Substantia nigra (tissue), 51 donors: ENCODE measurements at places on chromosomes 12 and 14.

- peak; percentile 52 for DNase-seq
These were observed at the start of gene UNC79 for GRCh38 chr14:93430315-93431035. TSS of gene UNC79 (plus strand) at chr14:93430939. CDS start at chr14:93431030, 91 bp downstream.

GRCh38 chr14:90521084-90521929 lies 124.5 kb downstream of the CALM1 start:
- peak; percentile 35 for DNase-seq

DNA sequence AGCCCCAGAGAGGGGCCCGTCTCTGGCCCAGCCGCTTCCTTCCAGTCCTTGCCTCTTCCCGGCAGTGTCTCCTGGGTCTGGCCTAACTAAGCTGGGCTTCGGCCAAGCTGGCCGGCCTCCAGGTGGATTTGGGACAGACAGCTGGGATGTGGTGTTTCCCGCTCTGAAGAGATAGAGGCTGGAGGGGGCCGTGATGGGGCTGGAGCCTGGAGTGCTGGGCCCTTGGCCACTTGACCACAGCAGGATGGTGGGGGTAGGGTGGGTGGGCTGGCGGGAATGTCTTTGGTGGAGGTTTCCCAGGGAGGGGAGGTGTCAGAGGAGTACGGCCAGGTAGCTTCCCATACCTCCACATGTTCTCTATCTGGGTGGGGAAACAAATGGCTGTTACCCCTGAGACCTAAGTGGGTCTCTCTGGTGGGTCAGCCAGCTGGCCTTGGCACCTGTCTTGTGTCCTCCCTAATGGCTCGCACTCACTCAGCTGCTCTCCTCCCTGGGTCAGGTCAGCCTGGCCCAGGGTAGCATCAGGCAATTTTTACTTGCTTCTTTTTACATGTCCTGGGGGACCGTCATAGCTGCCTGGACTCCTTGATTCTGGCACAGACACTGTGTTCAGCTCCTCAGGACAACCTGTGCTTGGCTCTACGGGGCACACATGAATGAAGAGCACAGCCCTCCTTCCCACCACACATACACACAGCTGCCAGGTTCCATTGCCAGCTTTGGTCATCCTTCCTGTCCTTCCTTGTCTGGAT lies 19.8 kb upstream of the PGF start:
- no peak for DNase-seq

- DNase-seq: no peak
These were observed 62.1 kb downstream of the ZFC3H1 start for GRCh38 chr12:71601546-71601945.

GRCh38 chr12:129304529-129304928 lies 451.3 kb downstream of the GLT1D1 start:
- DNase-seq: no peak

- DNase-seq: no peak
These were observed 159.9 kb upstream of the FOXN3 start for GRCh38 chr14:89576960-89577359.

DNA sequence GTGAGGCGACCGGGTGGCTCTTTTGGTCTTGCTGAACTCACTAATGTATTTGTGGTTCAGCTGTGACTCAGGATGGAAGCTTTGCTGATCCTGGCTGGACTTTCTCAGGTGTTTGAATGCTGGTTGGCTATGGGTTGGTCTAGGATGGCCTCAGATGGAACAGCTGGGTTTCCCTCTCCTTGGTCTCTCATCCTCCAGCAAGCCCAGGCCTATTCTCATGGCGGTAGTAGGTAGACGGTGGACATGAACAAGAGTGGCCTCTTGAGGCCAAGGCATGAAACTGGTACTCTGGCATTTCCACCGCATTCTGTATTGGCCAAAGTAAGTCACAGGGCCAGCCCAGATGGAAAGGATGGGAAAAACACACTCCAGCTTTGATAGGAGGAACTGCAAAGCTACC lies 11.8 kb upstream of the POLR3B start:
- DNase-seq: peak; percentile 19

GRCh38 chr14:103156651-103157378 lies 33.6 kb downstream of the TNFAIP2 start:
- no peak for DNase-seq

- DNase-seq: no peak
These were observed 5.3 kb upstream of the SINHCAF start for GRCh38 chr12:31331242-31331641.

- DNase-seq: no peak
These were observed 216.7 kb upstream of the TMTC1 start for GRCh38 chr12:30000401-30000800.

DNA sequence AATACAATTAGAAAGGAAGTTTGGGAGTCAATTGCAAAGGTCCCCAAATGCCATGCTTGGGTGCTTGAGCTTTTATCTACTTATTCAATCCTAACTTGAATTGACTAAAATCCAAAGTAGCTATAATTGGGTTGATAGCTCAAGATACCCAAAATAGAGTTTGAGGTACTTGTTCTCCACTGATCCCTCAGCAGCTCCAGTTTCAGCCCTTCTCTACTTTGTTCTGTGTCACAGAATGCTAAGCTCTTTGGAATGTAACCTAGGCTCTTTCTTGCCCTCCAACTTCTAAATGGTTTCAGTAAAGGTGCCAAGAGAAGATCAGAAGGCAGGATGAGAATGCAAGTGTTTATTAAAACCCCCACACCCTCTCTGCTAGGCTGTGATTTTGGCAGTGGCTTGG lies 251.4 kb upstream of the CLEC14A start:
- no peak for DNase-seq

- DNase-seq: no peak
These were observed 359.4 kb upstream of the SFSWAP start for GRCh38 chr12:131351319-131352028.

DNA sequence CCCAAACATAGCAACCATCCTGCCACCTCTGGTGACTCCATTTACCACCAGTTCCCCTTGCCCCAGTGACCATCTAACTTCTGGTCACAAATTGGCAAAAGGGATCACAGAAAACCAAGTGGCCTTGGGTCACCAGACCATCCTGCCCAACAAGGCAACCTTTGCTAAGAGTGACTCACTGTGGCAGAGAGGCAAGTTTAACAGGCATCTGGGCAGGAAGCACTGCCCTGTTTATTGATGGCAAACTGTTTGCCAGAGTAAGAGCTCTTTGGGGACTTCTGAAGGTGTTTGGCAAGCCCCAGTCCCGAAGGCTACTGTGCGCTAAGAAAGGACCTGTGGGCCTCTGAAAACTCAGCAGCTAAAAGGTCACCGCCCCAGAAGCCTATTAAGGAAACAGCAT lies 28.2 kb upstream of the TMEM233 start:
- no peak for DNase-seq

DNA sequence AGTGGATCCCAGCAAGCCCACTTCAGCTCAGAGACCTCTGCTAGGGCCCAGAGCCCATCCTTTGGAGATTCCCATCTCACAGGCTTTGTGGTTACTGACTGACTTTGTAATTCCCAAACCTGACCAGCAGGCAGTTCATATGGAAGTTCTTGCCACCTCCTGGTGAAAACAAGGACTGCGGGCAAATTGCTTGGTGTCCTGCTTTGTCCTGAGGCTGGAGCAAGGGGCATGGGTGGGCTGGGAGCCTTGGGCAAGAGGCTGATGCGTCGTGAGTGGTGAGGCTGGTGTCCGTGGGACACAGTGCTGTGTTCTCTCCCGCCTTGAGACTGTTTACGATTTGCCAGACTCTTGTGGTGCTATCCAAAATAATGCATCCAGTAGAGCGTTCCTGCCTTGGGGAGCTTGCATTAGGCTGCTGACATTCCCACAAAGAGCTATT lies 91.0 kb downstream of the LRRC74A start:
- no peak for DNase-seq

DNA sequence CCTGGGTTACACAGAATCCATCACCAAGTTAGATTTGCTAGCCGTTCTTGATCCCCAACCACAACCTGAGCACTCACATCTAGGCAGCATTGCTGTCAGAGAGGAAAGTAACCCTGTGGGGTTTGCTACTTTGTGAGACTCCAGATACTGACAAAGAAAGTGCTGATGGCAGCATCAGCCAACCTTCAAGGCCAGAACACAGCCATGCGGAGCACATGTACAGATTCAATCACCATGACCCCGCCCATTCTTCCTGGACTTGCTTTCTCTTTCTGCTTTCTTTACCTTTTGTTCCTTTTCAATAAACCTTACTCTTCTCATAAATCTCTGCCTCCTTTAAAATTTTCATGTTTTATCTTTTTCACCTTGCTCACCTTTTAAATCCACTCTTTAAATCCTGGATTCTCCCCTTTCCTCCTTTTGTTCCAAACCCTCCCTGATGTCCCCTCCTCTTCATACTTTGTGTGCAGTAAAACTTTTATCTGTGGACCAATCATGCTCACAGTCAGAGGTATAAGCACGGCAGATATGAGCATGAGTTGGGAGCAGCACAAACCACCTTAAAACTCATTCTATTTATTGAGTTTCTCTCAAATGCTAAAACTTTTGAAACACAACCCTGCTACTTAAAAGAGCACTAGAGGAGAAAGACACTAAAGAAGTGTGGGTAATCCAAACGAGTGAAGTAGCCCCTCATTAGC lies 21.9 kb upstream of the CERS5 start:
- DNase-seq: no peak

DNA sequence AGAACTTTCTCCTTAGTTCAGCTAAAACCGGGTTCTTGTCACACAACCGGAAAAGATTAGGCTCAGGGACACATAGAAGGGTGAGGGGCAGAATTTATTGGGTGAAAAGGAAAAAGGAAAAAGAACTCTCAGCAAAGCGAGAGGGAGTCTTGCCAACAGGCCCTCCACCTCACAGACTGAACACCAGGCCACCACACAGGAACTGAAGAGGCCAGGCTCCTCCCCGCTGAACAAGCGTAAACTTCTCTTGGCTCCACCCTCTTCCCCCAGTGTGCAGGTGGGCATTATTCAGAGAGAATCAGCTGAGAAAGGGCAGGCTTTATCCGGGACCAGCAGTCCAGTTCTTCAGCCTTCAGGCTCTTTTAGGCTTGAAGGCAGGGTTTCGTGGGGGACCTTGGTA lies 125.6 kb upstream of the FGD4 start:
- DNase-seq: no peak

DNA sequence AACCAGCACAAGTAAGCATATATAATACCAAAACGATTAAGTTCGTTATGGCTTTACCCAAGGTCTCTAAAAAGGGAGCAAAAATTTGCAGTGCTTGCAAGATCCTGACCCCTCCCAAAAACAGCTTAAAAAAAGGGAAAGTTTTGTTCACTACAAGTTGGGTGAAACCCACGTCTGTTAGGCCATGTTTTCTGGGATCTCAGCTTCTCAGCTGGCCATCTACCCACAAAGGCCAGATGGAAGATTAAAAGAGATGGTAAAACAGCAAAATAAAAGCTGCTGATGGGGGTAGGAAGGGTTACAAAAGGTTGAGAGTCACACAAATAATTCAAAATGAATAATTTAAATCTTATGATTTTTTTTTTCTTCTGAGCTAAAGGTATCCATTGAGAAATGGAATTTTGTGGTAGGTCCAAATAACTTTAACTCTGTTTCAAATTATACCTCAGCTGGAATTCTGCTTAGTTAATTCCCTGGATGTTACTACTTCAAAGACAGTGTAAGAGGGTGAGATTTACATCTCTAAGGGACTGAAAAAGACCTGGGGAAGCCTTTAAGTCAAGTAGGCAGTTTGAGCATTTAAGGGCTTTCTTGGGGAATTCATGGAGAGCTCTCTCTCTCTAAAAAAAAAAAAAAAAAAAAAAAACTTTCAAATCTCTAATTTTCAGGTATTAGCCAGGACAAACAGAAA lies 185.6 kb upstream of the NAV3 start:
- no peak for DNase-seq

- no peak for DNase-seq
These were observed 120.2 kb downstream of the EMP1 start for GRCh38 chr12:13316587-13317246.

- no peak for DNase-seq
These were observed 168.6 kb upstream of the ABCD2 start for GRCh38 chr12:39788239-39788638.

DNA sequence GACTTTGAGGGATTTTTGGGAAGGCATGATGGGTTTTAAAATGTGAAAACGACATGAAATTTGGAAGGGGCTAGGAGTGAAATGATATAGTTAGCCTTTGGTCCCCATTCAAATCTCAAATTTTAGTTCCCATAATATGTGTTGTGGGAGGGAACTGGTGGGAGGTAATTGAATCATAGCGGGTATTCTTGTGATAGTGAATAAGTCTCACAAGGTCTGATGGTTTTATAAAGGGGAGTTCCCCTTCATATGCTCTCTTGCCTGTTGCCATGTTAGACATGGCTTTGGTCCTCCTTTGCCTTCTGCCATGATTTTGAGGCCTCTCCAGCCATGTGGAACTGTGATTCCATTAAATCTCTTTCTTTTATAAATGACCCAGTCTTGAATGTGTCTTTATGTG lies 72.8 kb downstream of the SLC16A7 start:
- DNase-seq: no peak

DNA sequence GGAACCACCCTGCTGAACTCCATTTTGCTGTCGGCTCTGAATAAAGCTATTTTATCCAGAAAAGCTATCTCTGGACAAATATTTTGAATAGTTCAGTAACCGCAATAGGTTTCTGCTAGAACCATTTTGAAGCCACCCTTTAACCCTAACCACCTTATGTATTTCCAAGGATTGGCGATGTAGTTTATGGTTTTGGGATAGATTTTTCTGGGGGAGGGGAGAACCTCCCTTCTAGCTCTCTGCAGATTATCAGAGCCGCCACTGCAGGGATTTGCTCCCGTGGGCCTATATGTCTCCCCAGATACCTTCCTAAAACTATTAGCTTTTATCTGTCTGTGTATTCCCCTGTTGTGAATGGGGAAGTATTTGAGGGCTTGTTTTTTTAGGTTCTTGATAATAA lies 1.8 kb upstream of the TUBA1B start:
- DNase-seq: no peak

- no peak for DNase-seq
These were observed 1008.4 kb downstream of the SLC6A15 start for GRCh38 chr12:83904175-83904574.

- DNase-seq: no peak
These were observed 510.7 kb downstream of the C12orf50 start for GRCh38 chr12:87518481-87518880.

DNA sequence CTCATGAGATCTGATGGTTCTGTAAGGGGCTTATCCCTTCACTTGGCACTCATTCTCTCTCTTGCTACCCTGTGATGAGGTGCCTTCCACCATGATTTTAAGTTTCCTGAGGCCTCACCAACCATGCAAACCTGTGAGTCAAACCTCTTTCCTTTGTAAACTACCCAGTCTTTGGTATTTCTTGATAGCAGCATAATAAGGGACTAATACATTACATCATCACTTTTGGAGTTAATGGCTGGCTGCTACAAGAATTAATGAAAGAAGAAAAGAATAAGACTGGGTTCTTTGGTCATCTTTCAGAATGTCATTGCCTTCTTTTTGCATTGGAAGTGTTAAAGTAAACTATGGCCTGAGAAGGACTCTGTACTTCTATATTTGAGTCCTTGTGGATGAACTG lies 5.1 kb upstream of the KIF21A start:
- DNase-seq: no peak

DNA sequence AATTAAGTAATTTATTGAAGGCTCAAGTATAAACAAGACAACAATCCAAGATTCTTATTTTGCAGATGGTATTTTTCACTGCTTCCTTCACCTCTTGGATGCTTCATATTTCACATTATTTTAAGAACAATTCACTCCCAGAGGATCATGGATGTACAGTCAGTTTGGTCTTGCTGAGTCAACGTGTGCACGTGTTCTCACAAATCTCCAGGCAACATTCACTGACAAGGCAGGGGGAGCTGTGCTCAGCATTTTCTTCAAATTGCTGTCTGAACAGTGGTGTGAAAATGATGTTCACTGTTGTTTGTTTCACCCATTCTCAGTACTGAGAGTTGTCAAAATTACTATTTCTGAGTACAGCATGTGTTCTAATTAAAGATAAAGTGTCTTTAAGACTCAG lies 118.3 kb upstream of the SLC38A4 start:
- no peak for DNase-seq
